ENCODE measurements at places on chromosomes 3 and 15.
A peak's percentile ranks its signal among the peaks of the same experiment; 100 is the strongest.

- DNase-seq, result no peak
These were observed 8.0 kb downstream of the BCL2L10 start for GRCh38 chr15:52104532-52105004.

GRCh38 chr3:133924041-133924440 is 28.4 kb upstream of the RAB6B start:
- DNase-seq, result no peak

DNA sequence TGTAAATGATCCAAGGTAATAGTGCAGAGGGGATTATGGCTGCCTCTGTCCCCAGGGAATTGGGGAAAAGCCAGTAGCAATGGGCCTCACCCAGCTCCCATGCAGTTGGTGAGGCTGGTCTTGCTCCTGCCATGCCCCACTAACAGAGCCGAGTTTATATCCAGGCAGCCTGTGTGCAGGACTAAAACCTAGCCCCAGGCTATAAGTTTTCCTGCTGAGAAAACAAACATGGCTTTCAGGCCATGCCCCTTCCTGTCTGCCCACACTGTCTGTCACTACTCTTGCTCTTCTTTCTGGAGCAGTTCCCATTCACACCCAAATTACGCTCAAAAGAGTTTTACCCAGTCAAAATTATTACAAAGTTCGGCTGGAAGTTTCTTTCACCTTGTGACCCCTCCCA is 73.5 kb upstream of the SPATA16 start:
- DNase-seq, result no peak

DNA sequence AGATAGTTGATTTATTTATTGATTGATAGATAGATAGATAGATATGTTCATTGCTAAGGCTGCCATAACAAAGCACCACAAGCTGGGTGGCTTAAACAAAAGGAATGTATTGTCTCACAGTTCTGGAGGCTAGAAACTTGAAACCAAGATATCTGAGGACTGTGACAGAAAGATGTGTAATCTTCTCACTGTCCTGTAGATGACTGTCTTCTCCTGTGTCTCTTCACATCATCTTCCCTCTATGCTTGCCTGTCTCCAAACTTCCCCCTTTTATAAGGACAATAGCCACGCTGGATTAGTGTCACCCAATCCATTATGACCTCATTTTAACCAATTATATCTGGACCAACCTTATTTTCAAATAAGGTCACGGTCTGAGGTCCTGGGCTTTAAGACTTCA is 40.9 kb downstream of the GNB4 start:
- no peak for DNase-seq

DNA sequence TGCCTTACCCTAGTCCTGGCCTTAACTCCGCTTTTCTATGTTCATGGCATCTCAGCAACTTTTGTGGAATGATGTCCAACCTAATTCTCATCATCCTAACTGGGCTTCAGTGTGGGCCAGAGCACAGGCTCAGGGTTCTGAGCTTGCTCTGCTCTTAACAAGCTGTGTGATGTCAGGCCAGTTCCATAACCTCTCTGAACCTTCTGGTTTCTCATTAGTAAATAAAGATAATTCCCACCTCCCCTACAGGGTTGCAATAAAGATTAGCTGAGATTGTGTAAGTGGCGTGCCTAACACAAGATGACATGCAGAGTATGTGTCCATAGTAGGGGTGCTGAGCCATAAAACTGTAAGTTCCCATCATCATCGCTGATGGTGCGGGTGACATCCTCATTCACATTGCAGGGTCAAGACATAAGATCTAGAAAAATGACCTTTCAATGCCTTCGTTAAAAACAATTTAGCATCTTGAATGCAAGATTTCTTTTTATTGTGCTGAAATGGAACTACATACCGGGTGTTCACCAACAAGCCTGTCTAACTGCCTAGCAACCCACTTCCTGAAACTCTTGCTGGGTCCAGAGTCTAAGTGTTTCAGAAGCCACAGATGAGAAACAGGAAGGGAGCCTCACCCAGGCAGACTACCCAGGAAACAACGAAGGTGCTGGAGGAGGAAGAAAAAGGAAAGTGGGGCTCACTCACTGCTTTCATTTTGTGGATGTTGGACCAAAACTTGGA is 36.2 kb downstream of the CDCP1 start:
- no peak for DNase-seq

GRCh38 chr15:42137461-42138261 is 18.8 kb downstream of the PLA2G4F start:
- DNase-seq, result peak; percentile 61

DNA sequence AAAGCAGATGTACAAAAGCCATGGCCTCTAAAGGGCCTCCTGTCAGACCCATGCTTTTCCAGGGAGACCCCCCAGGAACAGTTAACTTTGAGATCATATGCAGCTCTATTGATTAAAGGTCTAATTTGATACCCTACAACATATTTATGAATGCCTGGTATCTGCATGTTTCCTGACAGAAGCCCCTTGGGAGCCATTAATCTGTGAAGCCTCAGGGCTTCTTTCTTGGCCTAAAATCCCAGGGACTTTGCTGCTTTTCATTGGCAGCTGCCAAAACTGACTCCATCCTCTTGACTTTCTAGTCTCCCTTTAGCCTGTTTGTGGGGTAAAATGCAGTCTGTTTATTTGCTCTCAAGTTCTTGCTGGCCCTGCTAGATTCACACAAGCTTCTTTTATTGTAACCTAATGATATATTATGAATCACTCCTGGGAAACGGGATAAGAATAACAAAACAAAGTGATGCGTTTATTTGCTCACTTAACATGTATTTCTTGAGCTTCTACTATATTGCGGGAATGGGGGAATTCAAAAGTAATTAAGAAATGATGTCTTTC is 257.0 kb downstream of the LSAMP start:
- no peak for DNase-seq
